ENCODE measurements at places on chromosomes 2 and 18. TPM values are rescaled to one million over a fixed set of nuclear protein-coding genes. Genes with fewer than 3 reads are reported as not detected.

ARMC9 gene
- polyA plus RNA-seq = 2.4 TPM

TRAPPC8 gene
- 39.3 TPM for polyA plus RNA-seq

RAX gene
- polyA plus RNA-seq = not detected

DSEL gene
- polyA plus RNA-seq = 1.3 TPM

- DNase-seq = no peak
- H3K4me1 ChIP-seq = peaks cover 15% of the 10 kb centered on the region
- peaks cover 100% of the 10 kb centered on the region for H3K27me3 ChIP-seq
- H3K36me3 ChIP-seq = no peaks in the 10 kb centered on the region
- no peak within 1 kb of the TSS for H3K27ac ChIP-seq
These were observed at the start of gene DLX1 for GRCh38 chr2:172085460-172086159. TSS of gene DLX1 (plus strand) at chr2:172085507. CDS start at chr2:172085678, 171 bp downstream.

DNA sequence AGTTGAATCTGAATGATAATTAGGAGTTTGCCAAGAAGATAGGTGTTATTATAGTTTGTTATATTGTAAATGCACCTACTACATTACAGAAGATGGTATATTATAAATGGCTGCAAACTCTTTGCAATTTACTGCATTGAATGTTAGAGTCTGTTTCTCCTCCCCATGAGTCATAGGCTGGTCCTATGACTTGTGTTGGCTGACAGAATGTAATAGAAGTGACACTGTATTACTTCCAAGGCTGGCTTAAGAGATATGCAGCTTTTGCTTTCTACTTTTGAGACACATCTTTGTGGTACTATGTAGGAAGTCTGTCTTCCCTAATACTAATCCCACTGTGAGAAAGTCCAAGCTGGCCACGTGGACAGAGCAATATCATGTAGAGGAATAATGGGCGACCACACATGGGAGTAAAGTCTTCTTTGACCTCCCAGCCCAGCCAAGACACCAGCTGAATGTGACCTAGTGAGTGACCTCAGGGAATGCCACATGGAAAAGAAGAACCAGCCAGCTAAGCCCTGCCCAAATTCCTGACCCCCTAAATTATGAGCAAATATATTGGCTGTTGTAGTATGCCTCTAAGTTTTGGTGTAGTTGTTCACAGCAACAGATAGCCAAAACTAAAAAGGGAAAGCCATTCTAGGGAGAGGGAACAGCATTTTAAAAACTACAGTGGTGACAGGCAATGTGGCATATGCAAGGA lies 6.8 kb upstream of the DDX1 start:
- H3K27me3 ChIP-seq = peaks cover 3% of the 10 kb centered on the region
- no peak overlapping the region for H3K4me3 ChIP-seq
- no peaks in the 10 kb centered on the region for H3K36me3 ChIP-seq
- DNase-seq = no peak
- no peaks in the 10 kb centered on the region for H3K4me1 ChIP-seq
- no peak overlapping the region for H3K27ac ChIP-seq
